ENCODE measurements at places on chromosomes 4 and X. TPM values are rescaled to one million over a fixed set of nuclear protein-coding genes. Genes with fewer than 3 reads are reported as not detected.

DNA sequence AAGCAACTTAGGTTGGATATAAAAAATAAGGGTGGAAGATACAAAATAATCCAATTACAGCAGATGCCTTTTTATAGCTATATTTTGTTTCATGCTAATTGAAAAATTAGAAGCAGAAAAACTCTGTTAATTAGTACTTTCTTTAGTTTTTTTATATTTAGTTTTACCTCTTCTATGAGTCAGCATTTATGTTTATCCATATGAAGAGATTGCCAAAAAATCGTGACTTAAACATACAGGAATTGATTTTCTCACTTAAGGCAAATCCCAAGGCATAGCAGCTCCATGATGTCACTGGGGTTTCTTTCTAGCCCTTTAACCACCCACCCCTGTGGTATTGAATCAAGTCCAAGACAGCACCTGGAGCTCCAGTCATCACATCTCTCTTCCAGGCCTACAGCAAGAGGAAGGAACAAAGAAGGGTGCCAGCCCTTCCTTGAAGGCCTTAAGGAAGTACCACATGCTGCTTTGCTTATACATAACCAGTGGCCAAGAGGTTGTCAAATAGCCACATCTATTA lies 365.8 kb upstream of the TENM3 start:
- no peak for DNase-seq

DNA sequence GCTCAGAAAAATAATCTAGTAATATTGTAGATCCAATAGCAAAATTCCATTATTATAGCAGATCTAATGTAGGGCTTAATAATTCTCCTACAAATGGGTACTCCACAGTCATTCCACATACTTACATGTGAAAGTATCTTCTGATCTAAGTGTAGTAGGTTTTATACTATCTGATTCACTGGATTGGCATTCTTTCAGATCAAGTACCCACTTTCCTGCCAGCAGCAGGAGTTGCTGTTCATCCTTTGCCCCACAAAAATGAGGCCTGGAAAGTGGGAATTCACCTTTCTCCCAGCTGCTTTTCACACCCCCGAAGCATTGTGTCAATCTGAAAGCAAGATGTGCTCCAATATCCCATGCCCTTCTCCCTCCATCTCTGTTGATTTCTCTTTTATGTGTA lies 77.1 kb upstream of the RXFP1 start:
- DNase-seq: no peak

GRCh38 chr4:159229164-159229563 lies 126.3 kb downstream of the RAPGEF2 start:
- DNase-seq: no peak

DNA sequence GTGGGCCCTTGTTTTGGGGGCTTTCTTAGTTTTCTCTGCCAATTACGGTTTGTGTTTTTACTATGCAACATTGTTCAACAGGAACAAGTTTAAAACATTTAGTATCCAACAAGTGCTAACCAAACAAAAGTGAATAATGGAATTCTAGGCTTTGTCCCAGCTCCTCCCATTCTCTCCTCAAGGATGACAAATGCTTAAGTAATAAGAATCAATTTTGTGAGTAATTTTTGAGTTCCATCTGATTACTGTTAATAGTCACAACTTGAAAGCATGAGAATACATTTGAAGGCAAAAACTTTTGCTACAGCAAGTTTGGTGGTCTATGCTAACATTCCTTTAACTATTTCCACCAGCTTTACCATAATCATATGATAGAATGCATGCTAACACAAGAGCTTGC lies 78.1 kb upstream of the HPGD start:
- DNase-seq: no peak

DNA sequence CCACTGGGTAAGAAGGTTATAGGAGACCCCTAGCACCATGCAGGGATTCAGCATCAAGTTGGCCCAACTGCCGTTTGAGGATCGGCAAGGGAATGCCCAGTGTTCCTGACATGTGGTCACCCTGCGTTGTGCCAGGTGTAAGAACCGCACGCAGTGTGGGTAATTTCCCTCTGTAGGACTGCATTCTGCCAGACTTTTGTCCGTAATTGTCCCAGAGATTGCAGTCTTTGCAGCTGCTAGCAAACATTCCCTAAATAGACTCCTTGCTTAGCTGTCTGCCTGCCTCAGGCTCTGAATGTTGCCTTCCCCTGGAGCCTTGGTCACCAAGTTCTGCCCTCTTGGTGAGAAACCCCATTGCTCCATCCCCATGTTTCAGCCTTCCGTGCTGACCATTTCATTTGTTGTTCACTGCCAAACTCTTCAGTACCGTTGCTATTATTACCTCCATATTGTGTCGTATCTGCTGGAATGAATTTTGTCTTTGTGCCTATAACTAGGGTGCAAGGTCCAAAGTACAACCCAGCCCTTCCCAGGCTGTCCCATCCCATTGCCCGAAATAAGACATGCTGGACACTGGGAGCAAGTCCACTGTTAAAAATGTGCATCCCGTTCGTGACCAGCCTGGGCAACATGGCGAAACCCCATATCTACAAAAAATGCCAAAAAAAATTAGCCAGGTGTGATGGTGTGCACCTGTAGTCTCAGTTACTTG lies 53.8 kb upstream of the USP9X start:
- no peak for DNase-seq

Gene PABPC1L2B
- not detected for total RNA-seq

Gene NLGN3
- total RNA-seq: 1.3 TPM

Data from omental fat pad (tissue), 4 donors.